ENCODE measurements at places on chromosomes 6 and 20.

- peak; percentile 39 for DNase-seq
Observed at GRCh38 chr20:5844063-5844681, 94.0 kb downstream of the SHLD1 start.

DNA sequence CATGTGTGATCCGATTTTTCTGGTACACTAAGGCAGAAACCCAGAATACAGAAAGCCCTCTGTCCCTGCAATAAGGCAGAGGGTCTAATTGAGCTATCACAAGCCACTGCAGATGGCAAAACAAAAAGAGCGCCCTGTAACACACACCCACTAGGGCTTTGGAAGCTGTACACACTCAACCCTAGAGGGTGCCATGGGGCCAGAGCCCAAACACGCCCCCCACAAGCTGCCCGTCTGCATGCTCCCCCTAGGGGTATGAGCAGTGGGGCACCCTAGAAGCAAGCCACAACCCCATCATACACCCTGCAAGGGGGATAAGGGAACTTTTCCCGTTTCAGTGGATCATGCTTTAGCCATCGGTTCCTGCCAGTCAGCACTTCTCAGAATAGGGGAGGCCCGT is 62.2 kb upstream of the PDE10A start:
- no peak for DNase-seq

GRCh38 chr6:52540286-52540902 is 36.5 kb downstream of the TRAM2 start:
- DNase-seq: no peak

DNA sequence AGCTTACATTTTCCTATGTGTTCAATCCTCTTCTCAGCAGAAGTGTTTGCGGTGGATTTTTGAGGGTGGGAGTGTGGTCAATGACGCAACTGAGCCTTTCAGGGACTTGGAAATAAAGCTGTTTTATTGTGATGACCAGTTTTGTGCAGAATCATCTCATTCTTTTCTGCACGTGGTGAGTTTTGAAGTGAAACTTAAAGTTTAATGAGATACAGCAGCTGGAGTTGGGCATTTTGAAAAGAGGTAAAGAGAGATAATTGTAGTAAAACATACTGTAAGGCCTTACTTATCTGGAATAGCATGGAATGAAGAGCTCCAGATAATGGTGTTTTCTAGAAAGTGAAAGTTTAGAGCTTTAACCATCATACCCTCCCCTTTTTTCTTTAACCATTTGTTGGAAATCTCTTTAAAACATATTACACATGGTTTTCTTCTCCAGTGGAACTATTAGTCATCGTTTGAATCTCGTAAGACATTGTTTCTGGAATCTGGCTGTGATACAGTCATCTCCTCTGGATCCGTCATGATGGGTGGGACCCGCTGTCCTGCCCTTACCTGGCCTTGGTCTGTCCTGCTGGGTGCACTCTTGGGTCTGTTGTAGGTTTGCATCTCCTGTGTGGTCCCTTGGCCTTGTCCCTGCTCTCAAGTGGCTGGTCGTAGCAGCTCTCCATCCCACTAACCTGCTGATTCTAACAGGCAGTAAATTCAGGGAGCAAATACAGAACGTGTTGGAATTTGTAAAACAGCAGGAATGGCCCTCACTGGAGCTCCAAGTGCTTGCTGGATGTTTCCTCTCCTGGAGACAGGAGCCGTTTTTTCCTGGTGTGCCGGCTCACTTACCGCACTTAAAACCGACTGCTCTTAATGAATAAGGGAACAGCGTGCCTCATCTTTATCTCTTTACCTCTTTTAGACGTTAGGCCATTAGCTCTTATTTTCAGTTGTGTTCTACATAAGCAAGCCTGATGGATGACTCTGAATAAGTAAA is 29.8 kb downstream of the UST start:
- no peak for DNase-seq

GRCh38 chr20:44081476-44081875 is 105.5 kb downstream of the JPH2 start:
- DNase-seq: no peak

DNA sequence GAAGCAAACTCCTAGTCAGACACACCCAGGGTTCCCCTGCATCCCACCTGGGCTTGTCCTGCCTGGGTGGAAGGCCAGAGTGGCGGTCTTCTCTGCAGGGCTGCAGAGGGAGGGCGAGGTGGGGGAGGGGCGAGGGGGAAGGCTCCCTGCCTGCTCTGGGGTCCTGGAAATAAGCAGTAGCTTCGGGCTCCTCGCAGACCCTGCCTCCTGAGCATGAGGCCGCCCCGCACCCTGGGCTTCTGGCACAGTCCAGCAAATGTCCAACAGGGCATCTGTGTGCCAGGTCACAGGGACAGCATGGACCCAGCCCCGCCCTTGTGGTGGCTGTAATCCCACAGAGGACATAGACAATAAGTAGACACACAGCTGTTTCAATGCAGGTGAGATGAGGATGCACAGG is 193.8 kb downstream of the TAF4 start:
- DNase-seq: no peak

GRCh38 chr6:61980622-61981021 is 305.4 kb downstream of the KHDRBS2 start:
- no peak for DNase-seq

DNA sequence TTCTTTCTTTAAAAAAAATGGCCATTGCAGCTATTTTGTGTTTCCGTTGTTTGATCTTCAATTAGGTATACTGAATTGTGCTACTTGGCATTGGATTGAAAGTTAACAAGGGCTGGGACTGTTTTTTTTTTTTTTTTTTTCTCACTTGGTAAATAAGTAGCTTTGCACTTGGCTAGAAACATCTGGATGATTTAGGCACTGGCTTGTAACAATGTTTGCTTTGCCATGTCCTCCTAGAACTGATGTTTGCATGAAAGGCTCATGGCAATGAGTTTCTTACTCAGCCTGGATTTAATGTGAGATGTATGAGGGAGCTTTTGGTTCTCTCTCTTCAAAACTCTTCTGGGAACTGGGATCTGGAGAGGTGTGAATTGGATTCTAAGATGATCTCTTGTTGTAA is 414.1 kb downstream of the CDH26 start:
- no peak for DNase-seq

- no peak for DNase-seq
Observed at GRCh38 chr20:24617757-24618450, 148.5 kb downstream of the SYNDIG1 start.

GRCh38 chr20:62665826-62666735 is 23.8 kb downstream of the SLCO4A1 start:
- no peak for DNase-seq

DNA sequence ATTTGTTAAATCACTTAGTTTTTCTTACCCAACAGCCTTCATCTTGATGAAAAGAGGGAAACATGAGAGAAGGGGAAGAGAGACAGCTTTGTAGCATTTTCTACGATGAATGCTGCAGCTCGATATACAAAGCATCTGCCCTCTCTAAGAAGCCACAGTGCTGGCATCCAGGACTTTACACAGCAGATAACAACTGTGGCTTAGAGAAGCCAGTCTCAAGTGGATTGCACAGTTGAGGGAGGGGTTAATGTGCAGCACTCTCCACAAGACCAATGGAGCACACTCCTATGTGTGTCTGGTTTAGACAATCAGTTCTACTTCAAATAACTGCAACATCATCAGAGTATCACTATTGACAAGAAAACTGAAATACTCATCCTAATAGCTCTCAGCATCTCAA is 5.8 kb downstream of the C6orf120 start:
- DNase-seq: no peak

DNA sequence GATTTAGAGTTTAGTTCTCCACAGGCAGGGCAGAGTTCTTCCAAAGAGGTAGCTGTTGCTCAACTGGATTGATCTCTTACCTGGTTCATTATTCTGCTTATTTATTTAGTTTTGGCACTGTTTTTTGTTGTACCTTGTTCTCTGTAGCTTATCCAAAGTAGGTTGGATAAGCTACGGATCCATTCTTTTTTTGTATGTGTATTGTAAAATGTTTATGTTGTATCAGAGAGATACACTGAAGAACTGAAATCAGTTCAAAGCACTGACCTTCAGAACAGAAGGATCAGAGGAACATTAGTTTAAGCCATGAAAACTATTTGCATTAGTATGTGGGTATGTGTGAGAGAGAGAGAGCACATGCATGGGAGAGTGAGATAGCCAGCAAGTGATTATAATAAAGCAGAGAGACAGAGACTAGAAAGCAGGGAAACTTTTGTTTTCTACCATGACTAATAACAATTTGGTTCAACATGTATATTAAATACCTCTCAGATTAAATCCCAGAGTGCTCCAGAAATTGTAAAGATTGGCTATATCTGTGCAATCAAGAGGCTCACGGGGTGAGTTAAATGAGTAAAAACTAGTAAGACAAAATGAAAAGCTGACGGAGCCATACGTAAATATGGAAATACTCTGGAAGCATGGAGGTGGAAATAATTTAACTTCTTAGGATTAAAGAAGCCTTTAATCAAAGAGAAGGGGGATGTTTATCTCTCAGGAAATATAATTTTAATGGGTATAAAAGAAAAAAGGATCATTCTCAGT is 40.2 kb downstream of the ITCH start:
- no peak for DNase-seq

- no peak for DNase-seq
Observed at GRCh38 chr20:47049771-47050170, 155.1 kb downstream of the EYA2 start.

DNA sequence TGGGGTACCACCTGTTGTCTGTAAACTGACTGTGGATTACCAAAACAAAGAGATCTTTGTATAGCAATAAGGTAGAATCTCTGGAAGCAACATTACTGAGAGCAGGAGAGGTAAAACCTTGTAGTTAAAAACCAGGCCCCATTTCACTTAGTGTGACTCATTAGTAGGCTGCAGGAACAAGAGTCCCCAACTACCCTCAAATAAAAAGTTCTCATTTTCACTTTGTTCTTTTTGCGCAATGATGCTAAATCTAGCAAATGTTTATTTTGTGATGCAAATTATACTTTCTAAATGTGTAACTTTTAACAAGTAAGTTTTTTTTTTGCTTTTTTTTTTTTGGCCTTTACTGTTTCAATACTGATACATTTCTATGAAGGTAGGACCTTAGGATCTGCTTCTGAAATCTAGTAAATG is 67.1 kb downstream of the ESF1 start:
- no peak for DNase-seq

DNA sequence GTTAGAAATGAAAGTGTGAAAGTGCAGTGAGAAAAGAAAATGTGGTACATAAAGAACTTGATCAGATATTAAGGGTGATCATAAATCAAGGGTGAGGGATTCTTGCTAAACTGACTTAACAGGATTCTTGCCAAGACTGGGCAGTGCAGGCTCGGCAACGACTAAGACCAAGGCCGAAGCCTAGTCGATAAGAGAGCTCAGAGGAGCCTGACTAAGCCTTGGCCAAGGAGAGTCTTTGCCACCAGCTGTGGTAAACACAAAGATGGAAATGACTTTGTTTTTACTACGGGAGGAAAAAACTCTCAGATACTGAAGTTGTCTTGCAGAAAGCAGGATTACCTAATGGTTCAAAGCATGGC is 196.6 kb downstream of the LY86 start:
- no peak for DNase-seq

- DNase-seq: no peak
Observed at GRCh38 chr20:63280929-63281545, 8.4 kb downstream of the ARFGAP1 start.

GRCh38 chr6:78589436-78589835 is 277.9 kb upstream of the IRAK1BP1 start:
- no peak for DNase-seq

- no peak for DNase-seq
Observed at GRCh38 chr6:127869772-127870404, 31.0 kb downstream of the THEMIS start.

DNA sequence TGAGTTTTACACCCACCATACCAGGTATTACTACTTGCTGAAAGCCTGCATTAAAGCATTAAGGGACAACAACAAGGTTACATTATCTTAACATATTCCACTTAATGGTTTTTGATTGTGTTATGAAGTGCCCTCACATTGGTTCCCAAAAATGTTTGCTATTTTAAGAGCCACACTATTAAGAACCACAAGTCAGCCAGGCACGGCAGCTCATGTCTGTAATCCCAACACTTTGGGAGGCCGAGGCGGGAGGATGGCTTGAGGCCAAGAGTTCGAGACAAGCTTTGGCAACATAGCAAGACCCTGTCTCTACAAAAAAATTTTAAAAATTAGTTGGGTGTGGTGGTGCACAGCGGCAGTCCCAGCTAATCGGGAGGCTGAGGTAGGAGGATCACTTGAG is 28.2 kb downstream of the ATXN1 start:
- no peak for DNase-seq

GRCh38 chr6:21628160-21628559 is 34.6 kb downstream of the SOX4 start:
- no peak for DNase-seq

GRCh38 chr6:131950767-131951575 is at the start of gene CCN2:
Gene CCN2 (minus strand): TSS chr6:131951372. CDS start chr6:131951172, 200 bp downstream.
- DNase-seq: no peak

GRCh38 chr20:16970776-16971175 is 222.6 kb downstream of the OTOR start:
- DNase-seq: no peak

DNA sequence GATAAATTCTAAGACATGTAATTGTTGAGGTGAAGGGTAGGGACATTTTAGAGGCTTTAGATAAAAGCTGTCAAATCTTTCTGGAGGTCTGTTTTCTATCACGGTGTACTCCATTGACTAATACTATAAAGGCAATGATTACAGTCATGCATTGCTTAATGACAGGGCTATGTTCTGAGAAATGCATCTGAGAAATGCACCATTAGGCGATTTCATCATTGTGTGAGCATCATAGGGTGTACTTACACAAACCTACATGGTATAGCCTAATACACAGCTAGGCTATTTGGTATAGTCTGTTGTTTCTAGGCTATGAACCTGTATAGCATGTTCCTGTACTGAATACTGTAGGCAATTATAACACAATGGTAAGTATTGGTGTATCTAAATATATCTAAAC is 71.3 kb upstream of the FYN start:
- no peak for DNase-seq

- DNase-seq: no peak
Observed at GRCh38 chr6:13216236-13217014, 111.9 kb downstream of the TBC1D7 start.

DNA sequence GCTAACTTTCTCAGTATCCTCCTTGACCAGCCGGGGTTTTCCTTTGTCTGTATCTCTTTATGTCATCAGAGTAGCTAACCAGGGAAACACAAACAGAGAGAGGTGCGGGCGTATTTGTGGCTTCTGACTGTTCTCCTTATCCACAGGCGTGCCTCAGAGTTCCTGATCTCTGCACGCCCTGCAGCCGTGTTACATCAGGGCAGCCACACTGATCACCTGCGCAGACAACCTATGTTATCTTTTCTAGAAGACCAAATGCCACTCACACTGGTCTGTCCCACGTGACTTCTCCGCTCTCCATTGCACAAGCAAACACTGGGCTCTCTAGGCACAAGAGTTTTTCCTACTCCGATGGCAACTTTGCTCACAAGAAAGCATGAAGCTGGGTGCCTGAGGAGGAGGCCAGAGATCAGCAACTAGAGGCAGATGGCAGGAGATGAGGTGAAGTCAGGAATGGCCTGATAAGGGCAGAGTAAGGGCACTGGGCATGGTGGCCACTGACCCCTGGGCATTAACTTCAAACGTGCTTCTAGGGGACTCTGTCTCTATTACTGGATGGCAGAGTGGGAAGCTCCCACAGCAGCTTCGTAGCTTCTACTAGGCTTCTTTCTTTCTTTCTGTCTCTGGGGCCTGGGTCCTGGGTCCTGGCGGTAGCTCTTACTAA is 4.5 kb downstream of the PDE10A start:
- DNase-seq: no peak
